Activated CD4-positive, alpha-beta T cell treated with anti-CD3 and anti-CD28 coated beads, Interleukin-2, Interleukin-6, amounts not matched to agents 100 ng/mL and 50 ng/mL, durations not matched to agents 16 hours and 8 hours (primary cell): ENCODE measurements at places on chromosomes 5 and 9.

DNA sequence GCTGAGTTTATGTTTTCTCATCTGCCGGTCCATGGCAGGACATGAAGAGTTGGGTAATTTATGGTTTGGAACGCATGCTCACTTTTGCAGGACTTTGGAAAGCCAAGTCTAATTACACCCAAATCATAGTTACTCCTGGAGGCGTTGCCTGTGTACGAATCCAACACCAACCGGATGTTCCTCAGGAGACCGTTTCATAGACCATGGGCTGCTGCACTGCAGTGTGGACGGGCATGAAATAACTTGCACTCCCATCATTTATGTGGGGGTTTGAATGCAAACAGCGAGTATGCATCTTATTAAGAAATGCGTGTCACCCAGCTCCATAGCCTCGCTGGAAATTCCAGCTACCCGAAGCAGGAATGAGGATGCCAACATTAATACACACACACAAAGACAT is 96.1 kb upstream of the IRX2 start:
- DNase-seq = no peak

GRCh38 chr9:93004561-93004960 is 53.9 kb upstream of the SUSD3 start:
- no peak for DNase-seq

- peak; percentile 4 for DNase-seq
Measured at GRCh38 chr5:146825033-146825432, 53.5 kb downstream of the PPP2R2B start.

- no peak for DNase-seq
Measured at GRCh38 chr9:72680593-72681282, 159.3 kb downstream of the TMC1 start.

- DNase-seq = no peak
Measured at GRCh38 chr5:166499447-166500240, 1791.8 kb upstream of the WWC1 start.

- DNase-seq = no peak
Measured at GRCh38 chr9:126320158-126320922, 6.3 kb upstream of the MVB12B start.

DNA sequence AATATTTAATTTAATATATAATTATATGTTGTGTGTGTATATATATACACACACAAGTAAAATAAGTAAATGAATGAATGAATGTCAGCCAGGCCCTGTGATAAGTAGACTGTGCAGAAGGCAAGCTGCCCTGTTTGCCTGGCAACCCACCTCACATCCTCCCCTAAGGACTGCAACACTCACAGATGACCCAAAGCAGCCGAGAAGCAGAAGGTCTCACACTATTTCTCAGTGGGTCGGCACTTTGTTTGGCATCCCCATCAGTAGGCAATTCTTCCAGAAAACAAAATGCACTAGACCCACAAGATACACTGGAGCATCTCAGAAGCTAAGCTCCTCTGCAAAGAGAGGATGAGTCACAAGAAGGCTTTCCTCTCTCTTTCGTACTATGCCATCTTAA is 152.1 kb upstream of the GRAMD2B start:
- no peak for DNase-seq

GRCh38 chr5:42842921-42843641 is 31.4 kb upstream of the SELENOP start:
- DNase-seq = no peak

DNA sequence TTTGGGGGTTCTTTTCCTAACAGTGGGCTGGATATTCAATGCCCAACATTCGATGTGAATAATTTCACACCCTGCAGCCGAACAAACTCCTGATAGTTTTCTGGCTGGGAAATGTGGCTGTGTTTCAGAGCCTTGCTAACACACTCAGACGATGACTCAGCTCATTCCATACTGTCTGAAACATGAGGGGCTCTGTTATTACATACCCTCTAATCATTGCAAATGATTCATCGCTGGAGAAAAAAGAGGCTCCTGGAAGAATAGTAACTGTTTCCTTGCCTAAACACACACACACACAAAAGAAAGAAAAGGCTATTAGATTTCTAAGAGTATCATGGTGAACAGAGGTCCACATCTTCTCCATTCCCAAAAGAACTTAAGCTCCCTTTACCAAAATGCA is 75.8 kb downstream of the OXCT1 start:
- no peak for DNase-seq

- no peak for DNase-seq
Measured at GRCh38 chr9:83144492-83144891, 81.5 kb upstream of the RASEF start.

DNA sequence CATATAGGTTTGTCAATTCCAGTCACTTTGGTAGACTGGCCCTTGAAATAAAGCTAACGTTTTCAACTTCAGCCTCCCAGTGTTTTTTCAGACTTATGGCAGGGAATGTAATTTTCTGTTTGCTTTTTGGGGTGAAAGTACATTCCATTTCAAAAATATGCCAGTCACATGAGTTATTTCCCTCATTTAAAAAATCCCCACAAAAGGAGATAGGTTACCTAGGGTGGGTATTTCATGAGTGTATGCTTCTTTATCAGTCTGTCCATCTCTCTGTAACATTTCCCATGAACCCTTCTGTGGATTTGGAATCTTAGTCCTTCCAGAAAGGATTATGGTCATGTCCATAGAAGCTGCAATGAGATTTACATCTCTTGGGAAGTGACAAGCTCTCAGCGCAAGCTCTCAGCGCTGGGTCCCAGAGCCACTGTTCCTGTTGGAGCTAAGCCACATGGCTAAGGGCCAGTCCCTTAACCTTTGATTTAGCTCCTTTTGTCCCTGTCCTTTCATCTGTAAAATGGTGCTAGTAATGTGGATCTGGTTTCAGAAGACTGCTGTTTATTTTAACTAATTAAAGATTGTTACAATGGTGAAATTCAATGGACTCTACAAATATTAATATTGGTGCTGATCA is 294.9 kb downstream of the NR3C1 start:
- no peak for DNase-seq

DNA sequence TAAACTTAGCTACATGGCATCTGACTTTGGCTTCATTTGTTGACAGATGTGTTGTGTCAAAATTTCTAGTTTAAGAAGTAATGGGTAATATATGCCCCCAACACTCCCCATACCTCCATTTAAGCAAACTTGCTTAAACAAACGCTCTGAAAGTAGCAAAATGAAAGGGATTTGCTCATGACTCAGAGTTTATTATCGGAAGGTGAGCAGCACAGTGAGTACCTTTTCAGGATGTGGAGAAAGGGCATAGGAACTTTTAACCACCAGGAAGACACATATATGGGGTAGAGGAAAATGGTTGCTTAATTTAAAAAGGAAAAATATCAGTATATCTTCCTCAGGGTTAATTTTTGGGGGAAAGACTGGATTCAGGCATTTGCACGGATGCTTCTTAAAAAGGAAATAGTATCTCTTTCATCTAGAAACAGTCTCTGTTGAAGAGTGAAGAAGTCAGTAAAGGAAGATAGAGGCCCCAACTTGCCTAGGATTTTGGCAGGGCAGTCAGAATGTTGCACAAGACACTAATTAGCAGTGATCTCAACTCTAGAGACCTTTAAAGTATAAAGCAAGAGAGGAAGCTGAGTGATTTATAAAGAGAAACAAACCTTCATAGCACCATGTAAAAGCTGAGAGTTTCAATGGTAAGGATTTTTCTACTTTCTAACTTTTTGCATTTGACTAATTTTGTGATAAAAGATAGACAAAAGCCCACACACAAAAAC is 155.1 kb downstream of the TRIO start:
- peak; percentile 4 for DNase-seq

DNA sequence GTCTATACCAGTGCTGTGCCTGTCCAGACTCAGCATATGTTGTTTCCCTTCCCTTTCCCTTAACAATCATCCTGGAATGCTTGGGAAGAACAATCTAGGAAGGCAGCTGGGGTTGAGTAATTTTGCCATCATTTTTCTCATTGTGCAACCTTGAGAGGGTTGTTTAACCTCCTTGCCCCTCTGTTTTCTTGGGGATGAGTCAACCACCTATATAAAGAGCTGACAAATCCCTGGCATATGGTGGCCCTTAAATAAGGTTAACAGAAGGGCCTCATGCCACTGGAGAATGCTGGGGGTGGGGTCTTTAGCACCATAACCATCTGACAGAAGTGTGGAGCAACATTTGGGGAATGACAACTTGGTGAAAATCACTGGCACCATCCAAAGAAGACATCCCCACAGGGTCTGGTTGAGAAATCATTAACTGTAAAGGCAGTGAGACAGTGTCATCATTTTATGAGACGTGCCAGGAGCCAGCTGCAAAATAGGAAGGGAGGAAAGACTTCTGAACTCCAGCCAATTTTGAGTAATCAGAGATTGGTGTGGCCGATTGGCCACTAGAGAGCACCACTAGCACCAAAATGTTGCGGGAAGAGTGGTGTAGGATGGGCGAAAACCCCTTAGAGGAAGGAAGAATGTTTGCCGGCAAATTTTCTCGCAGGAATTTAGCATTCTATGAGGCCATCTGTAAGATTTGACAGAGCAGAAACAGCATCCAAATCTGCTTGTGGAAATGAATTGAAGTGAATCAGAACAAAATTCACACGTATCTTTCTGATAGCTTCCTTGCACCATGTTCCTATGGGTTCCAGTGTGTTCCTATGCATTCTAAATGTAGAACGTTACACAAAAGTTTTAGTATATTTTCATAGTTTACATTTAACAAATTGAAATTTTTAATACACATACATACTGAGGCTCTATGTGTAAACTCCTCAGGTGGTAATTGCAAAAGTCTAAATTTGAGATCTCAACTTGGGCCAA is 113.8 kb downstream of the MSX2 start:
- DNase-seq = no peak

- DNase-seq = no peak
Measured at GRCh38 chr9:113858282-113858681, 17.8 kb upstream of the ZNF618 start.

DNA sequence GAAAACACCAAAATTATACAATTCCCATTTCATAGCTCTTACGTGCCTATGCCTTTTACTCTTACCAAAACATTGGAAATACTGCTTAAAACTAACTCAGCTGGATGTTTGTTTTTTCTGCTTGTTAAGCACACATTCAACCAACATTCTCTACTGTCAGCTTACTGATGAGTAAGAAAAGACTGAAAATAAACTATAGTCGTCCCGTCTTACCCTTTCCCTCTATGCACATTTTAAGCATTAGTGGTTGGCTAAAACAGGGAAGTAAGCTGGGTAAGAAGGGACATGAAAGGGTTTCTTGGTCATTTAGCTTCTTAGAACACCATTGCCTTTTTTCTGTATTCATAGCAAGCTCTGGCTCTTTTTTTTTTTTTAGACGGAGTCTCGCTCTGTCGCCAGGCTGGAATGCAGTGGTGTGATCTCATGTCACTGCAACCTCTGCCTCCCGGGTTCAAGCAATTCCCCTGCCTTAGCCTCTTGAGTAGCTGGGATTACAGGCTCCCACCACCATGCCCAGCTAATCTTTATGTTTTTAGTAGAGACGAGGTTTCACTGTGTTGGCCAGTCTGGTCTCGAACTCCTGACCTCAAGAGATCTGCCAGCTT is 232.1 kb upstream of the PCSK5 start:
- DNase-seq = no peak

GRCh38 chr5:173324115-173325001 is 3.9 kb downstream of the STC2 start:
- no peak for DNase-seq

- DNase-seq = no peak
Measured at GRCh38 chr5:88557131-88557530, 288.5 kb upstream of the TMEM161B start.

- DNase-seq = no peak
Measured at GRCh38 chr5:72463449-72464052, 43.7 kb downstream of the ZNF366 start.

DNA sequence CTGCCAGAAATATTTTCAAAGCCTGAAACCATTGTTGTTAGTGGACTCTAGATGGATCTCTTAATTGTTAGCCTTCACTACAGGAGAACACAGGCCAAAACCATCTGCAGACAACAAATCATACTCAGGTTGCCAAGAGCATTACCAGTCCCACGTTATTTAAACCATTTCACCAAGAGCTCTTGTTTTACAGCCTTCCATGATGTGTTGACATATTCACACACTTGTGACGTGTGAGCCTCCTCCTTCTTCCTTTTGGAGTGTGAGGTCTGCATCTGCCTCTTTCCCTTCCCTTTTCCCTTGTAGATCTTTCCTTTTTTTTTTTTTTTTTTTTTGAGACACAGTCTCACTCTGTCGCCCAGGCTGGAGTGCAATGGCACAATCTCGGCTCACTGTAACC is 279.0 kb downstream of the AUH start:
- DNase-seq = no peak

DNA sequence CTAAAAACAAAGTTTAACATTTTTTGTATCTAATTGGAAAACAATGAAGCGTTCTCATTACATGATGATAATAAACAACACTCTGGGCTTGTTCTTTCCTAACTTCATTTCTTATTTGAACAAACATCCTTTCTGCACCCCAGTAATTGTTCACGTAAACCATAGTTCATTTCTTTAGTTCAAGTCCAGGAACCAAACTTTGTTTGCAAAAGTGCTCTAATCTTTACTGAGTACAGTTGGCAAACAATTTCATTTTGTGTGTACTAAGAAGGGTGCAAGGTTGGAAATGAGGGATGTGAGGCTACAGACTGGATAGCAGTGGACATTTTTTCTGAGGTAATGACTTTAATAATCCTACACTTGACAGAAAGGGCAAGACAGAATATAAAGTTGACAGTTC is 113.5 kb downstream of the NREP start:
- DNase-seq = no peak

GRCh38 chr9:113237026-113237425 is 15.7 kb downstream of the SLC31A1 start:
- no peak for DNase-seq

DNA sequence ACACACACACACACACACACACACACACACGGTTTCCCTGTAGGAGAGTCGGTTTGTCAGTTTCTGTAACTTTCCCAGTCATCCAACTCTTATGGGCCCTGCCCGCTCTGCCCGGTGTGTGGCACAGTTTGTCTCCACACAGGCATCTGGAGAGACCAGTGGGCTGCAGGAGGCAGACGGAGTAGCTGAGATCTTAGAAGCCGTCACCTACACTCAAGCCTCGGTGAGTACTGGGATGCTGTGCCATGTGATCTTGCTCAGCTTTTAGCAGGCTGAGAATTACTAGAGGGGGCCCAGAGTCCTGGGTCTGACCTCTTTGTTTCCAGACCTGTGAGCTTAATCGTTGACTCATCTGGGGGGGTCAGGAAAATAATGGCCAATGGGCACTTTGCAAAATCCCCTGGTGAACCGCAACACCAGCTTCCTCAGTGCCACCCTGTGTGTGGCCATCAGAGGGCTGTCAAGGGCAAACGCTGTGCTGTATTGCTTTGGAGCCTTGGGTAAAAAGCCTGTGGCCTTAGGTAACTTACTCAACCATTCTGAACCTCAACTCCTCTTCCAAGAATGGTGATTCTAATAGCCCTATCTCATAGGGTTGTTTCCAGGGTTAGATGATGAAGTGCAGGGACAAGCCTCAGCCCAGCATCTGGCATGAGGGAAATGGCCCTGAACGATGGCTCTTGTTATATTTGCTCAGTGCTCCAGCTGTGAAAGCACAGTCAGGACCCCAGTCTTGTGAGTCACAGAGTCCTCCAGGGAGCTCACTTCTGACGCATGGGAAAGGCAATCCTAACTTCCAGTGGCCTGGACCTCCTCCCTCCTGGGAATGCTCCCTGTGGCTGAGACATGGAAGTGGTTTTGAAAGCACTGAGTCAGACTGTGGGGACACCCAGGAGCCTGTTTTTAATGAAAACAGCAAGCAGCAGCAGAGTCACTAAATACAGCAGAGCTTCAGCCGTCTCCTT is 45.6 kb downstream of the COL15A1 start:
- no peak for DNase-seq
